ENCODE measurements at places on chromosomes 4 and X.

DNA sequence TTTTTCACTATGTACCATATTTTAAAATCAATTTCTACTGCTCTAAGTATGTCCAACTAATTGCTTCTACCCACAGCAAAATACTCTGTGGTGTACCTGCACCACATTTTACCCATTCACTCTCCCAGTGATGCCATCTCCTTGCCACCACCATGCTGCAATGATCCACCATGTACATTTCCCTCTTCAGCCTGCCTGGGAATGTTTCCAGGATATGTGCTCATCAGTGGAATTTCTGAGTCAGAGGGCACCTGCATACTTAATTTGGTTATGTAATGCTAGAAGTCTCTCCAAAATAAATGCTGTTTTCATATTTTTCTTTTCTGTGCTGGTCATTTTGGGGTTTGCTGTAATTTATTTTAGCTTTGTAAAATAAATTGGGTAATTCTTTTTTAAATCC, 33.2 kb upstream of the OCIAD2 start:
- DNase-seq = no peak

GRCh38 chrX:40100141-40100536, 2.4 kb upstream of the BCOR start:
- no peak for DNase-seq

DNA sequence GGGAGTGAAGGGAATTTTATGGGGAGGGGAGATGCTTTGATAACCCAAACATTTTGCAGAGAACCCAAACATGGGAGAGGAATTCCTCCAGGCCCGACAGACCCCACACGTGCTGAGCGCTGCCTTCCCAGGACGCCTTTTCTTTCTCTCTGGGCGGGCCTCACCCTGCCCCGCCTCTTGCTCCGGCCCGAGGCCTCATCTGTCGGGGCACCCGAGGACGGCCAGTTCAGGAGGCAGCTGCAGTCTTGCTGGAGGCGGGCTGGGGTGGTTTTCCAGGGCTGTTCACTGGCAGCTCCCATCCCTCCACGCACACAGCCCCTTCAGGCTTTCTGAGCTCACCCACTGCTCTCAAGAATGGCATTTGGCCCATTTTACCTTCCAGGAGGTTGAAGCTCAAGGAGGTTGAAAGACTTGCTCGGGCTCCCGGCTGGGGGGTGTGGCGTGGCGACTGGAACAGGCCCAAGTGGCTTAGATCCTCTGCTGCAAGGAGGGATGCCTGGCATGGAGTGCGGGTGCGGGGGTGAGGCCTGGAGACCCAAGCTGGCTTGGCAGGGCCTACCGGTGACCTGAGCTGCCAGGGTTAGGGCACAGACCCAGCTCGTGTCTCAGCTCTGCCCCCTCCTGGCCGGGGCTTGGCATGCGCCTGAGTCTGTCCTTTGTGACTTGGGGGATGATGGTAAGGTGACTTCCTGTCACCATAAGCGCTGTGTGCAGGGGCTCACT, 99.2 kb downstream of the PSAPL1 start:
- no peak for DNase-seq

GRCh38 chrX:39331082-39331704, 529.9 kb downstream of the MID1IP1 start:
- DNase-seq = no peak

DNA sequence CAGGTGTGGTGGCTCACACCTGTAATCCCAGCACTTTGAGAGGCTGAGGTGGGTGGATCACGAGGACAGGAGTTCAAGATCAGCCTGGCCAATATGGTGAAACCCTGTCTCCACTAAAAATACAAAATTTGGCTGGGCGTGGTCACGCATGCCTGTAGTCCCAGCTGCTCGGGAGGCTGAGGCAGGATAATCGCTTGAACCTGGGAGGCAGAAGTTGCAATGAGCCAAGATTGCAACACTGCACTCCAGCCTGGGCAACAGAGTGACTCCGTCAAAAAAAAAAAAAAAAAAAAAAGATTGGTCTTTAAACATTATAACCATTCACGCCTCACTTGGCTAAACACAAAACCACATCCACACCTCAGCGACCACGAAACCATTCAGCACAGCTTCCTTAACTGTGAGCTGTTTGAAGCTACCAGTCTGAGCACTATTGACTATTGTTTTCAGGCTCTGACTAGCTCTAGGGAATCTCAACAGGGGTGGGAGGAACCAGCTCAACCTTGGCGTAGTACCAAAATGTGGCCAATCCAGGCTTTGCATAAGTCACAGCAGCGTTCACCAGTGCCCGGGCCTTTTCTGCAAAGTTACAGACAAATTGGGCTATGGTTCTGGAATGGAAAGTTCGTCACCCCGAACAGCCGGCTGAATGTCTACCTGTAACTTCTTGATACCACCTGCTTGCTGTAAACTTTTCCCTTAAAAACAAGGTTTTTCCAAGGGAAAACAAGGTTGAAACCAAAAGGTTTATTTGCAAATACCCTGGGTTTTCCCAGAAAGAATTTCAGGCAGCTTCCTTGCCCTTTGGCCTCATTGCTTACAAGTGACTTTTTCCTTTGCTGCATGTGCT, 73.6 kb upstream of the DHX15 start:
- no peak for DNase-seq

DNA sequence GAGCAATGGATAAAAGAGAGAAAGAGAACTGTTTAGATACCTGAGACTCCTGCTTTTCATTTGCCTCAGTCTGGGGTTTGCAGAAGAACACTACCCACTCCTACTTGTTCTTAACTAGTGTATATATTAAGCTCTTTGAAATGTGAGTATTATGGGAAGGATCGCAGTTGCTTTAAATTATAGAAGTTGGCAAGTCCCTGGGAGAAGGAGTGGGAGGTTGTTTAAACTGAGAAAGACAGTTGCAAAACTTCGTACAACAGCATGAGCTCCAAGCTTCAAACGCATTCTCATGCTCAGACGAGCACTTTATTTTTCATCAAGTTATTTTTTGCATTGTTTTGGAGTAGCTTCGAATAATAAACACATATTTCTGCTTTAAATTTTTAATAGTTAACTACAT, 88.1 kb upstream of the C1QTNF7 start:
- DNase-seq = no peak

- no peak for DNase-seq
Observed at GRCh38 chrX:38649221-38649620, 87.9 kb downstream of the TSPAN7 start.

- DNase-seq = no peak
Observed at GRCh38 chr4:104330125-104330905, 164.4 kb downstream of the CXXC4 start.

- DNase-seq = no peak
Observed at GRCh38 chr4:39976945-39977488, 694 bp downstream of the PDS5A start.

GRCh38 chrX:139692506-139692849, 15.5 kb downstream of the MCF2 start:
- no peak for DNase-seq

- no peak for DNase-seq
Observed at GRCh38 chr4:98939892-98940298, 11.0 kb upstream of the EIF4E start.

- no peak for DNase-seq
Observed at GRCh38 chrX:153974726-153975286, 2.3 kb downstream of the TMEM187 start.

DNA sequence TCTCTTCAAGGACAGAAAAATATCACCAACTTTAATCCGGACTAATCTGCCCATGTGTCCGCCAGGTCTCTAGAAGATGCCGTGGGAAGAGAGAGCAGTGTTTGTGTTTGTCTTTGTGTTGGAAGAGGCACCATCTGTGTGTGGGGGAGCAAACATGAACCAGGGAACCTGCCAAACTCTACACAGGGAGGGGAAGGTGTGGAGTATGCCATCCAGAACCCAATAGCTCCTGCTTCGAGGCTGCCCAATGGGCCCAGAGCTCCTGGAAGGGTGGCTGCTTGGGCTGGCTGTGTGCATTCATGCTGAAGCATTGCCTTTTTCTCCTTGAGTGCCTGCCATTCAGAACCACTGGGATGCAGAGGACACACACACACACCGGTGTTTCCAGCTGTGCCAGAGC, 536.2 kb downstream of the MID1IP1 start:
- no peak for DNase-seq

DNA sequence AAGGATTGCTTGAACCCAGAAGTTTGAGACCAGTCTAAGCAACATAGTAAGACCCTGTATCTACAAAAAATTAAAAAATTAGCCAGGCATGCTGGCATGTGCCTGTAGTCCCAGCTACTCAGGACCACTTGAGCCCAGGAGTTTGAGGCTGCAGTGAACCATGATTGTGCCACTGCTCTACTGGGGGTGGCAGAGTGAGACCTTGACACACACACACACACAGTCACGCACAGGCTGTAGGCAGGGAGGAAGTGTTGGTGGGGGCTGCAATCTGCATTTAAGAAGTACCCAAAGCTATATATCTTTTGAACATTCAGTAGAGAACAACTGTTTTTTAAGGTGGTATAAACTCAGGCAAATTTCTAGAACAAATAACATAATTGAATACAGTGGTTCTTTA, 7.2 kb downstream of the SCRG1 start:
- DNase-seq = no peak

GRCh38 chr4:53362093-53362492, 3.8 kb downstream of the SCFD2 start:
- DNase-seq = no peak

- DNase-seq = no peak
Observed at GRCh38 chr4:26369581-26369980, 48.8 kb downstream of the RBPJ start.

GRCh38 chrX:118522230-118522926, 26.8 kb downstream of the DOCK11 start:
- DNase-seq = no peak

GRCh38 chrX:154015581-154016264, 4.0 kb downstream of the IRAK1 start:
- DNase-seq = no peak

GRCh38 chr4:56701644-56702043, 20.5 kb upstream of the HOPX start:
- DNase-seq = no peak

- DNase-seq = no peak
Observed at GRCh38 chr4:155765149-155765548, 6.3 kb downstream of the GUCY1B1 start.

- DNase-seq = no peak
Observed at GRCh38 chr4:102825261-102826091, 1.9 kb downstream of the UBE2D3 start.

DNA sequence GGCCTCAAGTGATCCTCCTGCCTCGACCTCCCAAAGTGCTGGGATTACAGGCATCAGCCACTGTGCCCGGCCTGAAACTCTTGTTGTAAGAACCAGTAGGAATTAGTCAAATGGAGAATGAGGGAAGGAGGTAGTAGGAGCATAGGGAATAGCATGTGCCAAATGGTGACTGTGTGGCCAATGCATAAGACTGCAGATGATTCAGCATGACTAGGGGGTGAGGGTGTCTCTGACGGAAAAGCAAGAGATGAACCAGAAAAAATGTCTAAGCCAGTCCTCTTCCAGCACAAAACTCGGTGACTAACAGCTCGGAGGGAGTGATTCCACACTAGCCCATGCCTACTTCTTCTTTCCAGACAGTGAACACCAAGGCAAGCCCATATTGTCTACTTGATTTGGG, 58.2 kb upstream of the DUSP21 start:
- DNase-seq = no peak

DNA sequence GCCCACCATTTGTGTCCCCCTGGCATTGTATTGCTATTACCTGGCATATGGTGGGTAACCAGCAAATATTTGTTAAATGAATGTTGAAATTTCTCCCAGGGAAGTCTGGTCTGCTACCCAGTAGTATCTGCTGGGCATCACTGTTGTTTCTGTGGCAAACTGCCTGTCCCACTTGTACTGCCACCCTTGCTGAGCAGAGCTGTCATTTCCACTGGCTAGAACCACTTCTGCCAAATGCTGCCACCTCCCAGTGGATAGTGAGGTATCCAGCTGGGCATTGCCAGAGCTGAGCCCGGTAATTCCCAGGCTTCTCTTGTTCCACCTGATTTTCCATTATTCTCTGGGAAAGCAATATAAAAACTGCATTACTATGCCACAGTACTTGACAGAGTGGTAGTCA, 186.7 kb upstream of the NOCT start:
- DNase-seq = no peak

- no peak for DNase-seq
Observed at GRCh38 chr4:1658581-1658980, 25.5 kb downstream of the FAM53A start.

DNA sequence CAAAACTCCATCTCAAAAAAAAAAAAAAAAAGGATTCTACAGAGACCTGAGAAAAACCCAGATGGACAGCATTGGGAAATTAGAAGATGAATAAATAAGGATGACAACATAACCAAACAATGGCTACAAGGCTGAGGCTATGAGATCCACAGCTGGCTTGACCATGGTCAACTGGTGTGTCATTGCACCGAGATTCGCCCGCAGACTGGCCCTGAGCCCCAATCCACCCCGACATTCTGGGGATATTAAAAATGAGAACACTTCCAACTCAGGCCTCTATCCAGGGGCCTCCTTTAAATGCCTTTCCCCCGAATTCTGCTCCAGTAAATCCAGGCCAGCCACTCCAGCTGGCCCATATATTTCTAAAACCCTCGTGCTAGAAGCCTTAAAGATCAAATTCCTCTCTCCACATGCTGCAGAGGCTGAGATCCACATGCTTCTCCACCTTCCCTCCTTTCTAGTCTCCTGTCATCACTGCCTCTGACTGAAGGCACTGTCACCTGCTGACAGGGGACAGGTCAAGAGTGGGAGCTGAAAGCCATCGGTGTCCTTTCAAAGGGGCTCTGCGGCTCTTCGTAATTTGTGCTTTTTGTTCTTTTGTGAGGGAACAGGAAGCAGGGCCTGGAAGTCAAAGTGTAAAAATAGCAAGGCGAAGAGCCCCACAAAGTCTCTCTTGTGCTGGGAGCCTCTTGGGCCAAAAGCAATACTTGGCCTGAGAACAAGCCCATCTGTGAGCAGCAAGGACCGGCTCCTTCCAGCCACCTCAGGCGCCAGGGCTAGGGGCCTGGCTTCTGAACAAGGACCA, 203.7 kb downstream of the NSUN7 start:
- DNase-seq = no peak

- no peak for DNase-seq
Observed at GRCh38 chr4:46999566-46999965, 6.2 kb upstream of the GABRA4 start.

All from SHP77 treated with DMSO at 0.1 percent for 48 hours (cell line).